Iris pigment epithelial cell (primary cell): ENCODE measurements at places on chromosomes 6 and 20.

DNA sequence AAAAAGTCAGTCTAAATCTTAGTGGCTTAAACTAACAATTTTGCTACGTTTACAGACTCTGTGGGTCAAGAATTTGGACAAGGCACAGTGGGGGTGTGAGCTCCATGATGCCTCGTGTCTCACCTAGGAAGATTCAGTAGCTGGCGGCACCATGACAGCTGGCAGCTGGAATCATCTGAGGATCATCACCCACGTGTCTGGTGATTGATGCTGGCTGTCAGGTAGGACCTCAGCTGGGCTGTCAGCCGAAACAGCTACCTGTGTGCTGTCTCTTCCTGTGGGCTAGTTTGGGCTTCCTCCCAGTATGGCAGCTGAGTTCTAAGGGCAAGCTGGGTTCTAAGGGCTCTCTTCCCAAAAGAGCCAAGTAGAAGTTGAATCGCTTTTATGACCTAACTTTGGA, 26.4 kb upstream of the DLGAP4 start:
- no peak for DNase-seq

- DNase-seq, result no peak
These were observed 4.9 kb downstream of the GTPBP2 start for GRCh38 chr6:43623880-43624785.

DNA sequence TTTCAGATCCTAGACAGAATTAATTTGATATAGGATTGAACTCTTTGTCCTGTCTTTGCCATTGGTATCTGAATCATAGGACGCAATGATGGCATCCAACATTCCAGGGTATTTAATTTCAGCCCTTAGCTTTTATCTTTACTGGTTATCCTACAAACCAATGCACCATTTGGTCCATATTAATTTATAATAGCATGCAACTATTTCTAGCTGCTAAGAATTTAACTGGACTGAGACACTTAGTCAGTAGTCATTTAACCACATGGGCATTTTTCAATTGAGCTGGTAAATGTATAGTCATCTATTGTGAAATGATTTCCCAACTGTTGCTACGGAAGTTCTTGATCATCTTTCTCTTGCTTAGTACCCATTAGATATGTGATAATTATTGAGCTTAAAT, 141.1 kb downstream of the CD164 start:
- peak; percentile 55 for DNase-seq

- DNase-seq, result peak; percentile 20
These were observed 869.0 kb upstream of the ADGRB3 start for GRCh38 chr6:67766057-67766456.

GRCh38 chr20:59812286-59813125, 120.9 kb downstream of the SYCP2 start:
- no peak for DNase-seq

DNA sequence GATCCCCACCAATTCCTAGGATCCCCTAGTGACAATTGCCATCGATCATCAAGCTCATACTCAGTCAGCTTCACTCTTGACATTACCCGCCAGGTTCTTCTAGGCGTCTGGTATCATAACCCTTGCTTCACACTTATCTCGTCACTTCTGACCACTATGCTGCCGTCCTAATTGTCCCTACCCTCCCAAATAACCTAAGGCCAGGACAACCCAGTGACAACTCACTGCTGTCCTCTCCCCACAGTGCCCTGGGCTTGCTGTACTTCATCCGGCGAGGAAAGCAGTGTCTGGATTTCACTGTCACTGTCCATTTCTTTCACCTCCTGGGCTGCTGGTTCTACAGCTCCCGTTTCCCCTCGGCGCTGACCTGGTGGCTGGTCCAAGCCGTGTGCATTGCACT, 3.7 kb downstream of the SYS1 start:
- no peak for DNase-seq

GRCh38 chr20:51622004-51622874, 79.7 kb upstream of the NFATC2 start:
- no peak for DNase-seq

DNA sequence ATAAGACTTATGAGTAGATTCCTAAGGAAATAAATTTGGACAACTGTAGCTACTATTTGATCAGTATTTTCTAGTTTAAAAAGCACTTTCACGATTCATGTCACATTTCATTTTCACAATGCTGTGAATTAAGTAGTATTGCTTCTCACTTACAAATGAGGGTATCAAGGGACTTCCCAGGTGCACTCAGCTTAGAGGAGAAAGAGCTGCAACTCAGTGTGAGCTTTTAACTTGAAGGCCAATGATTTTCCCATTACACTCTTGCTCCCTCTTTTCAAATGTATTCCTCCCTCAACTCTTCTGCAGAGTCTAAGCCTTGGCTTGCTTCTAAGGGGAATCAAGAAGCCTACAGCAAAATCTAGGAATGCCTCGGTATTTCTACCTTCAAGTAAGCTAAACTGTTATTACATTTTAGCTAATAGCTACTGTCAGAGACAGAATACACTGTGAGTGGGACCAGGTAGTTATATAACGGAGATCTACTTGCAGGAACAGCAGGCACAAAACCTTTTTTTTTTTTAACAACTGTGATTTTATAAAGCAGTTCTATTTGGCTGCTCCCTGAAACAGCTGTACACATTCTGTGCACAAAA, 339.0 kb downstream of the SYNE1 start:
- DNase-seq, result no peak

GRCh38 chr20:44523746-44524145, 1.9 kb upstream of the SERINC3 start:
- DNase-seq, result no peak

GRCh38 chr6:20265842-20266241, 53.6 kb upstream of the MBOAT1 start:
- peak; percentile 10 for DNase-seq

- peak; percentile 36 for DNase-seq
These were observed 48.7 kb upstream of the SRSF6 start for GRCh38 chr20:43408848-43409576.

GRCh38 chr6:137473598-137473997, 20.6 kb downstream of the OLIG3 start:
- no peak for DNase-seq

- no peak for DNase-seq
These were observed 25.3 kb downstream of the ELOVL4 start for GRCh38 chr6:79922018-79922417.

- no peak for DNase-seq
These were observed 148.6 kb downstream of the LRRC1 start for GRCh38 chr6:53943395-53943794.

DNA sequence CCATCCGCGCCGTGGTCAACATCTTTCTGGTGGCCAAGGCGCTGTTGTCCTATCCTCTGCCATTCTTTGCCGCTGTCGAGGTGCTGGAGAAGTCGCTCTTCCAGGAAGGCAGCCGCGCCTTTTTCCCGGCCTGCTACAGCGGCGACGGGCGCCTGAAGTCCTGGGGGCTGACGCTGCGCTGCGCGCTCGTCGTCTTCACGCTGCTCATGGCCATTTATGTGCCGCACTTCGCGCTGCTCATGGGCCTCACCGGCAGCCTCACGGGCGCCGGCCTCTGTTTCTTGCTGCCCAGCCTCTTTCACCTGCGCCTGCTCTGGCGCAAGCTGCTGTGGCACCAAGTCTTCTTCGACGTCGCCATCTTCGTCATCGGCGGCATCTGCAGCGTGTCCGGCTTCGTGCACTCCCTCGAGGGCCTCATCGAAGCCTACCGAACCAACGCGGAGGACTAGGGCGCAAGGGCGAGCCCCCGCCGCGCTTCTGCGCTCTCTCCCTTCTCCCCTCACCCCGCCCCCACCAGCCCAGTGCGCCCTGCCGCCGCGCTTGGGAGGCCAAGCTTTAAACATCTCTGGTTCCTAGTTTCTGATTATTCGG, 4.0 kb downstream of the SLC32A1 start:
- DNase-seq, result no peak

DNA sequence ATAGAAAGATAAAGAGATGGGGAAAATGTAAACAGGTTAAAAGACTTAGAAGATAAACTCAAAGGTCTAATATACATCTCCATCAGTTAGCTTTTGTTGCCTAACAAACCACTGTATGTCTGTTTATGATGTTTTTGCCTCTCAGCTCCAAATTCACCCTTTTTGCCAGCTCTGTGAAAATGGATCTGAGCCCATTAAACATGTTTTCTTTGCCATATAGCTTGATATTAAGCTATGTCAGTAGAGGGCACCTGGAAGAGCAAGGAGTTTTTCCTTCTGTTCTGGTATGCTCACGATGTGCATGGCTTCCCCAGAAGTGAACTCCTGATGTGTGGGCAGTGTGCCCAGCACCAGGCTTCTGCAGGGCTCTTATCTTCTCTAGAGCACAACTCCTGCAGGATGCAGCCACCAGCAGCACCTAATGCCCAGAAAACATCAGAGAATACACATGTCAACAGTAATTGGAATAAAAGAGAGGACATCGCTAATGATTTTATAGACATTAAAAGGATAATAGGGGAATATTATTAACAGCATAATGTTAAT, 14.6 kb upstream of the SNX9 start:
- no peak for DNase-seq

GRCh38 chr6:68973066-68973465, 338.0 kb downstream of the ADGRB3 start:
- no peak for DNase-seq

DNA sequence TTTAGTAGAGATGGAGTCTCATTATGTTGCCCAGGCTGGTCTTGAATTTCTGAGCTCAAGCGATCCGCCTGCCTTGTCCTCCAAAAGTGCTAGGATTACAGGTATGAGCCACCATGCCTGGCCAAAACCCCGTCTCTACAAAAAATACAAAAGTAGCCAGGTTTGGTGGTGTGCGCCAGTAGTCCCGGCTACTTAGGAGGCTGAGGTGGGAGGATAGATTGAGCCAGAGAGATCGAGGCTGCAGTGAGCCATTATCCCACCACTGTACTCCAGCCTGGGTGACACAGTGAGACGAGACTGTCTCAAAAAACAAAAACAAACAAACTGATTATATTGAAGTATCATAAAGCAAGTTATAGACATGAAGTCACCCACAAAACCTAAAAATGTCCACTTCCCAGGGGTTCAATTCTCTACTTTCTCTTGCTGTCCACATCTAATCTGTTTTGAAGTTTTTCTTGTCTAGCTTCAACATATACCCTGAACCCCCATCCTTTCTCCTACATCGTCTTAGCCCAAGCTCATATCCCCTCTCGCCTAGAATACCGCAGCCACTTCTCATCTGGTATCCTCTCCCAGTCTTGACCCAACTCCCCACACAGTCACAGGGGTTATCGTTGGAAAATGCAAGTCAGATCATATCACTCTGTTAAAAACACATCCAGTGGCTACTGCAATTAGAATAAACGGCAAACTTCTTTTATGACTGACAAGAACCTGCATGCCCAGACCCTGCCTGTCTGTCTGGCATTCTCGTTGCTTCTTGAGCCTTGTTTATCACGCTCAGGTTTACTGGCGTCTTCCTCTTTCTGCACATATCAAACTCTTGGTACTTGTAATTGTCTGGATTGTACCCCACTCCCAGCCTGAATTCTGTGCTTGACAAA, 20.1 kb upstream of the NCOA3 start:
- DNase-seq, result no peak

DNA sequence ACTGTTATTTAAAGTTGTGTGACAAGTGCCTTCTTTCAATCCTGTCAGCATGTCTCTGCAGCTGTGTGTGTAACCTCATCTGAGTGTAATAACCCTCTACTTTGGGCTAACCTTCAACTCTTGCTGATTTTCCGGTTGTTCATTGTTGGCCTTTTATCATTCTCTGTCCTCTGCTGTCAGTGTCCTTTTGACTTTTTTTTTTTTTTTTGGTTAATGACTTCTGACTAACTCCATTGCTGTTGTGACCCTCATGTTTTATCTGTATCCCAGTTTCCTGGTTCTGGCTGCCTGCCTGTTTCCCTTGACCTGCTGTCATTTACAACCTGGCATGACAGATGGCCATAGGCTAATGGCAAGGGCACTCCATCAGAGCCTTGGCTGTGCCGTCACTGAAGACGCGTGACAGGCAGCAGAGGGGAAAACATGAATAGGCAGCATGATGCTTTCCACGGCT, 145.7 kb upstream of the MAN1A1 start:
- DNase-seq, result no peak

DNA sequence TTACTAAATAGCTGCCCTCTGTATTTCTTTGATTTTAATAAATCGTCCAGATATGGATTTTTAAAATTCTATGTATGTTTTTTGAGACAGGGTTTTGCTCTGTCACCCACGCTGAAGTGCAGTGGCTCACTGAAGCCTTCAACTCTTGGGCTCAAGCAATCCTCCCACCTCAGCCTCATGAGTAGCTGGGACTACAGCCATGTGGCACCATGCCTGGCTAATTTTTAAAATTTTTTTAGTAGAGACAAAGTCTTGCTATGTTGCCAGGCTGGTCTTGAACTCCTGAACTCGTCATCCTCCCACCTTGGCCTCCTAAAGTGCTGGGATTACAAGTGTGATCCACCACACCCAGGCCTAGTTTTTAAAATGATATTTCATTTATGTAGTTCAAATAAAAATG, 47.4 kb upstream of the DDR1 start:
- no peak for DNase-seq

- DNase-seq, result peak; percentile 73
These were observed 284.8 kb downstream of the PTPRK start for GRCh38 chr6:128235556-128235955.

DNA sequence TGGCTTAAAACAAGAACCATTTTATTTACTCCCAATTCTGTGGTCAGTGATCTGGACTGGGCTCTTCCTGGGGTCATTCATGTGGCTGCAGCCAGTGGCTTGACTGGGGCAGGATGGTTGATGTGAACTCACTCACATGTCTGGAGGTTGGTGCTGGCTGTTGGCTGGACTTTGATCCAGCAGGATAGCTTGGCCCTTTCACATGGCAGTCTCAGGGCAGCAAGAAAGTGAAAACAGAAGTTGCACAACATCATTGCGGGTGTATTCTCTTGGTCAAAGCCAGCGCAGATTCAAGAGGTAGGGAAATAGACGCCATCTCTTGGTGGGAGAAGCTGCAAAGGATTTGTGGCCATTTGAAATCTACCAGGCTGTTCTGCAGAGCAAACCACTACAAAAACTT, 77.2 kb downstream of the MDGA1 start:
- DNase-seq, result no peak

DNA sequence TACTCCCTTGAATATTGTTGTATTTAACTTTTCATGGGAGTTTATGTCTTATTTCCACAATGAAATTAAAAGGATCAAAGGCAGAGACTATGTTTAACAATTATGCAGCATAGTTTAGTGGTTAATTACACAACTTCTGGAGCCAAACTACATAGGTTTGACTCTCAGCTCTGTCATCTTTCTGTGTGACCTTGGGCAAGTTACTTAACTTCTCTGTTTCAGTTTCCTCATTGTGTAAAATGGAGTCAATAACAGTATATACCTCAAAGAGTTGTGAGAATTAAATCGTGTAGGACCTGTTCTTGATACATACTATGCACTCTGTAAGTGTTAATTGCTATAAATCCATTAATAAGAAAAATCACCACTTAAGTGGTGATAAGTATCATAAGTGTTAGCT, 48.3 kb downstream of the BTBD9 start:
- DNase-seq, result no peak

- DNase-seq, result no peak
These were observed 140.9 kb downstream of the LPA start for GRCh38 chr6:160523223-160523622.
